ENCODE measurements at places on chromosomes 6 and 20.

DNA sequence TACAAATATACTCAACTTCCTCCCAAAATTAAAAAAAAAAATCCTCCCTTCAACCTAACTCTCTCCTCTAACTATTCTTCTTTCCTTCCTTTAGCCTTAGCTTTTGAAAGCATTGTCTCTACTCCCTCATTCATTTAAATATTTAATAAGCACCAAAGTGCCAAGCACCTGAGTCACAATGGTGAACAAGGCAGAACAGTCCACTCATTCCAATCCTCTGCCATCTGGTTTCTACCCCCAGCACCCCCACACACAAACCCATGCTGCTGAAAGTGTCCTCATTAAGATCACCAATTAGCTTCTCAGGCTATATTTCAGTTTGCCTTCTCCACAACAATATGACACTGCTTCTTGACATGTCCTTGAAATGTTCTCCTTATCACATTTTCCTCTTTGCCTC lies 76.3 kb downstream of the DTNBP1 start:
- DNase-seq, result no peak

DNA sequence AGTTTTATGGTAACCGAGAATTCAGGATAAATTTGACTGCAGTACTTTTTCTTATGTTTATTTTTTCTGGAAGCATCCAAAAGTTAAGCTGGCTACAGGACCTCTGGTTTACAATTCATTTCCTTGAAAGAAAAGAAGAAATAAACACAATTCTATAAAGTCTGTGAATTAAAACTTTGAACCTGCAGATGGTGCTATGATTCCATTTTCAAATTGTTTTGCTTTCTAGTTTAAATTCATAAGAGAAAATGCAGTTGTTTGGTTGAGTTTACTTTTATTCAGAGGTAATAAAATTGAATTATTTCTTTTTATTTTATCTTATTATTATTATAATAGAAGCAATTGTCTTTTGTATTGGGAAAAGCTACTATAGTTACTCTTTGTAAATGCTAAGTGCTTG lies 1.8 kb upstream of the VIP start:
- DNase-seq, result no peak

DNA sequence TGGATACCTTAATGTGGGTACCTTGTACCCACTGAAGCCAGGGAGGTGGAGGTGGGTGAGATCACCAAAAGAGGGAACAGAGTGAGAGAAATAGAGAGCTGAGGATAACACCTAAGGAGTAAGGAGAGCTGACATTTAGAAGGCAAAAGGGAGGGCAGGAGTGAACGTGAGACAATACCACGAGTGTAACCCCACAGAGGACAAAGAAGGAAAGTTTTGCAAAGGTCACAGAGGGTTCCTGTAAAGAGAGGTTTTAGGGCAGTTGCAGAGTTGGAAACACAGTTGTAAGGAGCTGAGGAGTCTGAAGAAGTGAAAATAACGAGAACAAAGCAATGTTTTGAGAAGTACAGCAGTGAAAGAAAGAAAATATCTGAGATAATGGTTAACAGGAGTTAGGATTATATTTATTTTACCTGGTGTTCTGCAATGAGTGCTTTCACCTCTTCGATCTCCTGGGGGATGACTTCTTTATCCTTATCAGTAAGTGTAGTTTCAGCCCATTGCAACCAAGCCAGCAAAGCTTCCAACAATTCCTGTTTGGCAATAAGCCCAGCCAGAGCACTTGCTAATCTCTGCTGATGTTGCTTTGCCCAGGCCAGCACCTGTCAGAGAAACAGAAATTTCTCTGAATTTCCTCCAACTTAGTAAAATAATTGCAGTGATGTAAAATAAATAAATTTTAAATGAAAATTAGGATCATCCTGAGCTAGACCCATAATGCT lies 166.8 kb downstream of the DST start:
- DNase-seq, result no peak

DNA sequence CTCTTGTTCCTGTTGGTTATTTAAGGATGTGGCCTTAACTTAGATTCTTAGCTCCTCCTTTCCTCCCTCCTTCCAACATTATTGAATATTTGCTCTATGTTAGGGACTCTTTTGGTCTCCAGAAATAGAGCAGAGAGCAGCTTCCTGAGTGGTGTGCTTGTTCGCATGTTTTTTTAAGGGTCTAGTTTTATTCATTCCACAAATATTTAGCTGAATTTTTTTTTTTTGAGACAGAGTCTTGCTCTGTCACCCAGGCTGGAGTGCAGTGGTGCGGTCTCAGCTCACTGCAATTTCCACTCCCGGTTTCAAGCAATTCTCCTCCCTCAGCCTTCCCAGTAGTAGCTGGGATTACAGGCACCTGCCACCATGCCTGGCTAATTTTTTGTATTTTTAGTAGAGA lies 169.2 kb downstream of the ZFAND3 start:
- DNase-seq, result no peak

- no peak for DNase-seq
These were observed 455.0 kb upstream of the SOX4 start for GRCh38 chr6:21138336-21139069.

- no peak for DNase-seq
These were observed 61.6 kb downstream of the PREX1 start for GRCh38 chr20:48766205-48766604.

GRCh38 chr6:6816716-6817115 lies 228.2 kb downstream of the LY86 start:
- DNase-seq, result no peak

- DNase-seq, result no peak
These were observed 45.8 kb downstream of the OR2J2 start for GRCh38 chr6:29216528-29216927.

GRCh38 chr20:61052776-61053442 lies 199.2 kb upstream of the CDH4 start:
- DNase-seq, result no peak

GRCh38 chr6:48073976-48074767 lies 36.8 kb downstream of the PTCHD4 start:
- DNase-seq, result no peak

GRCh38 chr6:166308033-166308768 lies at the start of gene PRR18:
Gene PRR18 (minus strand): TSS chr6:166308392. CDS start chr6:166308142, 250 bp downstream.
- no peak for DNase-seq

- no peak for DNase-seq
These were observed 57.7 kb downstream of the TMEM242 start for GRCh38 chr6:157265635-157266034.

GRCh38 chr6:33595001-33595846 lies 15.1 kb upstream of the BAK1 start:
- no peak for DNase-seq

- no peak for DNase-seq
These were observed 611.0 kb upstream of the MARCKS start for GRCh38 chr6:113246186-113246585.

DNA sequence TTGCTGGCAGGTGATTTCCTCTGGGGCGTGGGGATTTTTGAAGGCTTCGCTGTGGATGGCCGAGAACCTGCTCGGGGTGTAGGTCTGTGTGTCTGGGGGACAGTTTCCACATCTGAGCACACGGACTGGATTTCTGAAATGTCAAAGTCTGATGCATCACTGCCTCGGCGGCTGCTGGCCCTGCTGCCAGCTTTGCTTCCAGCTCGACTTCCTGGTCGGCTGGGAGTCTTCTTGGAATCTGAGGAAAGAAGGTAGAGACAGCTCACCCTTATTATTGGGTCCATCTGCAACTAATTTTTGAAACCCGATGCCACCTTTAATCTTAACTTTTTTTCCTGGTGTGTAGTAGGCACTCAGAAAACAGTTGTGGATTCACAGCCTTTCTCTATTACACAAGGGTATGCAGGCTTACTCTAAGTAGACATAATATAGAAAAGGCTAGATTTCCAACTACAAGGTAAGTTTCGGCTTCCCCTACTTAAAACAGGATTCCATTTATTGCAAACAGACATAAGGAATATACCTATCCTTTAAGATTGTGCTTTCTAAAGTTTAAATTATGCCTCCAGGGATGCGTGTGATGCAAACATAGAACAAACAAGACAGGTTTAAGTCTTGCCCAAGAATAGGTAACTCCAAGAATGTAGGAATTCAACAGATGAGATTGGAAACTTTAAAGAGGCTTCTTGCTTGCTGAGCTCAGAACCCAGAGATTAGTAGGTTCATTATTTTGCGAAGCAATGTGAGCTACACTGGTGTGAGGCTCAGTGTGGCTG lies 183.5 kb downstream of the DST start:
- no peak for DNase-seq

- no peak for DNase-seq
These were observed 20.2 kb downstream of the PIM1 start for GRCh38 chr6:37190159-37190535.

DNA sequence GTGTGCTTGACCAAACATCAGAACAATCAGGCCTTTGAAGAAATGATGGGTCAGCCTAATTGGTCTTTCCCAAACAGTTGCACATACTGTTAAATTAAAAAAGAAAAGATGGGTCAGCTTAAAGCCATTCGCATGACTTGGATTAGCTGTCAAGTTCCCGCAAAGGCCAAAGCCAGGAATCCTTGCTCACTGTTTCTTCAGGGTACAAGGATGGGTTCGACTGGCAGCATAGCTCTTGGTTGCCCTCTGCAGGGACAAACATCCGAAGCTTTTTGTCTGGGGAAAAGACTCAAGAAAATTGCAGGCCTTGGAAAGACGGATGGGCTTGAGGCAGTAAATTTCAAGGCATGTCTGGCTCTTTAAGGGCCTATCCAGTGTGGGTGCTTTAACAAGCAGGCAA lies 168.0 kb downstream of the HDGFL1 start:
- no peak for DNase-seq

DNA sequence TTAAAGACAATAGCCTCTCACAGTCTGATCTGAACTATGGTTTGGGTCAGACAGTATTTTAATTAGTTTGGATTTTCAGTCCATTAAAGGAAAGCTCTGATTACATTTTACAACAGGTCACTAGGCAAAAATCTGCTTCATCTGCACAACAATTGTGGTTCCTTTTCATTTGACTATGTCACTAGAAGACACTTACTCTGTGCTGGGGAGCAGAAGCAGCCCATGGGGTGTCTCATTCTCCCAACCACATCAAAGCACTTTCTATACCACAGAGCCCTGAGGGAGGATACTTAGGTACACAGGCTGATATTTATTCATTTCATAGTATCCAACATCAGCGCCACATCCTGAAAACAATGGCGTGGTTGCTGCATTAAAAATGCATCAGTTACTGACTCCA lies 36.6 kb upstream of the HDAC2 start:
- DNase-seq, result peak; percentile 94

DNA sequence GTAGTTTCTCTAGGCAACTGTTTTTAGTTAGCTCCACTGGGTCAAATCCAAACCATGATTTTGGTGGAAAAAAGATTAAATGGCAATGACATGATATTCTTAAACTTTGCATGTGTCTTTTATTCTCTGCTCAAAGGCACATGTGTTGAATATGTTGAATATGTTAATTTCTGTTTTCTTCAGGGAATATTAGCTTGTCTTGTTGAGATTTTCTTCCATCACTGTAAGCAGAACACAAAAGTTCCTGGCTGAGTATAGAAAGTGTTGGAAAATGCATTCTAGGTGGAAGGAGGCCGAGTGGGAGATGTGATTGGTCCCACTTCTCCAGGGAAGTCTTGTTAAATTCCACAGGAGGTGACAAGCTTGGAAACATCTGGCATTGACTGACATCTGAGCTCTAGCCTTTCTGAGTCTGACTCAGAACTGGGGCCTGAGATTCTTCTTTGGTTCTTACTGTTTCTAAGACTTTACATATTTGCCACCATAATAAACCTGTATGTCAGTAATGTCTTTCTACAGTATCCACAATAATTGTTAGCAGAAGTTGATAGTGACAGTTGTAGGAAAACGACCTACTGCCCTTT lies 81.1 kb downstream of the LAMA4 start:
- DNase-seq, result no peak

GRCh38 chr6:122042960-122043735 lies 356.3 kb upstream of the HSF2 start:
- DNase-seq, result no peak

GRCh38 chr6:135440087-135440792 lies 57.3 kb downstream of the AHI1 start:
- DNase-seq, result peak; percentile 49

DNA sequence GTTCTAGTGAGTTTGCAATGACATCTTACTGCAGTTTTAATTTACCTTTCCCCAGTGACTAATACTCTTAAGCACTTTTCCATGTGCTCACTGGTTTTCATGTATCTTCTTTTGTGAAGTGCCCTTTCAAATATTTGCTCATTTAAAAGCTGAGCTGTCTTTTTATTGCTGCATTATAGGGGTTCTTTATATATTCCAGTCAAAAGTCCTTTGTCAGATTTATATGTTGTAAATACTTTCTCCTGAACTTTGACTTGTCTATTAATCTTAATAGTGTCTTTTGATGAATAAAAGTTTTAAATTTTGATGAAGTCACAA lies 50.2 kb upstream of the ELOVL5 start:
- no peak for DNase-seq

DNA sequence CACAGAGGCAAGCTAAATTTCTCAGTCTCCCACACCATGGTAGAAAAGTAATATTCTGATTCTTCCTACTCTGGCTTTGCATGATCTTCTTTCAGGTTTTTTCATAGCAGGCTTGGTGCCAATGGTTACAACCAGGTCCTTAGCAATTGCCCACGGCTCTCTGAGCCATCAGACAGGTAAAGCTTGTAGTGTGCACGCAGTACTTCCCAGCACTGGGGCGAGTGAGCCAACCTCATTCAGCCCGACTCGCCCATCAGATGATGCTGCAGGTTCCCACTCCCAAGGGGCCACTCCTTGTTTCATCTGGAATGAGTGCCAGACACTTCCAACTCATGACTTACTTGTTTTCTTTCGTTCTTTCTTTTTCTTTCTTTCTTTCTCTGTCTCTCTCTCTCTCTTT lies 78.3 kb downstream of the PERP start:
- DNase-seq, result no peak

GRCh38 chr6:111677249-111677990 lies 71.7 kb upstream of the TRAF3IP2 start:
- DNase-seq, result no peak

DNA sequence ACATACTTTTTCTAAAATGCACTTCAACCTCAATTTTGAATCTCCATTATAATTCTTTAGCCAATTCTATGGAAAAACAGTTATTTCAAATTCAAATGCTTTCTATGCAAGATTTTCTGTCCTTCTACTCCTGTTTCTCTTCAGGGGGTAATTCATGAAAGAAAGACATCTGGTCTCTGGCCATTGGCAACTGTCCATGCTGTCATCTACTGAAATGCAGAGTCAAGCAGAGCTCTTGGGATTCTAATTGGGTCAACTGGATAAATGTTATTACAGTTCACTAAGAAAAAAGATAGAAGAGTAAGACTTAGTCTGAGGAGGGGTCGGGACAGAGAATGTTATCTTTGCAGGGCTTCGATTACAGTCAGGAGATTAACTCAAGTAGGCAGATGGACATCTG lies 22.0 kb upstream of the BMP5 start:
- DNase-seq, result no peak

GRCh38 chr20:24880356-24880755 lies 68.7 kb upstream of the CST7 start:
- DNase-seq, result no peak

DNA sequence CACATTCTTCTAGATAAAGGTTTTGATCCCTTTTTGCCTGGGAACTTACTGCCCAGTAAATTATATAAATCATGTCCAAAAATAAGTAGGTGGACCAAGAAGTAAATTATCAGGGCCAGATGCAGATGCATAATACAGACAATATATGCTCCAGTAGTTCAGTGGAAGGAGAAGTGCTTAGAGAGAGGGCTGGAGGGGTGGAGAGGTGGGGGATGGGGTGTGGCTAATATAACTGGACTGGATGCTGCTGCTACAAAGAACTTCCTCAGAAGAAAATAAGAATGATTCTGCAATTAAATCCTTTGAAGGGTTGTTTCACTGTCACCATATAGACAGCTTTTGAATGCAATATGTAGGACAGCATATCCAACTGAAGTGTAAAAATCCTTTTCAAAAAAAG lies 14.8 kb upstream of the TFAP2D start:
- DNase-seq, result no peak

Measured in T-helper 2 cell (primary cell).